GM12864 (cell line): ENCODE measurements at places on chromosomes 6 and 20.

DNA sequence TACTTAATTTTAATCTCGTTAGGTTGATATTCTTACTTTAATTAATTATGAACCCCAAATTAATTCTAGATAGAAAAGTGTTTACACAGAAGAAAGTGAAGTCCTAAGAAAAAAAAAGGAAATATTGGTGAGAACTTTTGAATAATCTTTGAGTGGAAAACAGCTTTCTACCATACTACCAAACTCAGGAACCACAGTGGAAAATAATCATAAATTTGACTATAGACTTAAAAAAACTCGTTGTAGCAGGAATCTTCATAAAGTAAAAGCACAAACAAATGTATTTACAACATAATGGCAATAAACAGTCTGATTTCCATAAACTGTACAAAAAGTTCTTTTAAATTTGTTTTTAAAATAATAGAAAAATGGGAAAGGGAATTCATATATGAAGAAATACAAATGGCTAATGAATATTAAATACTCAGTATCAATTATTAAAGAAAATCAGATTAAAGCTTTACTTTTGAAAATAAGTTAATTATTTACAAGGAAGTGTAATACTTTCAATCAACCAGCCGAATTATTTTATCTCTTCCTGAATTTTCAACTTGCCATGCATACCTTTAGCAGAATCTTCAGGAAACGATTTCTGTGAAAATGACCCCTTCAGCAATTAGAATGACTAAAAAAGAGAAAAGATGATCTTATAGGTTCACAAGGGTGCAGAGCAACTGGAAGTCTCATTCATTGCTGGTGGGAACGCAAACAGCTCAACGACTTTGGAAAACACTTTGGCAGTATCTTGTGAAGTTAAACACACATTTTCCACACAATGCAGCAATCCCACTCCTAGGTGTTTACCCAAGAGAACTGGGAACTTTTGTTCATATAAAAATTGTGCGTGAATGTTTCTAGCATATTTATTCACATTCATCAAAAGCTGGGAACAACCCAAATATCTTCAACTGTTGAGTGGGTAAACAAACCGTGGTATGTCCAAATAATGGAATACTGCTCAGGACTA is 38.5 kb upstream of the BMP6 start:
- no peak for DNase-seq

DNA sequence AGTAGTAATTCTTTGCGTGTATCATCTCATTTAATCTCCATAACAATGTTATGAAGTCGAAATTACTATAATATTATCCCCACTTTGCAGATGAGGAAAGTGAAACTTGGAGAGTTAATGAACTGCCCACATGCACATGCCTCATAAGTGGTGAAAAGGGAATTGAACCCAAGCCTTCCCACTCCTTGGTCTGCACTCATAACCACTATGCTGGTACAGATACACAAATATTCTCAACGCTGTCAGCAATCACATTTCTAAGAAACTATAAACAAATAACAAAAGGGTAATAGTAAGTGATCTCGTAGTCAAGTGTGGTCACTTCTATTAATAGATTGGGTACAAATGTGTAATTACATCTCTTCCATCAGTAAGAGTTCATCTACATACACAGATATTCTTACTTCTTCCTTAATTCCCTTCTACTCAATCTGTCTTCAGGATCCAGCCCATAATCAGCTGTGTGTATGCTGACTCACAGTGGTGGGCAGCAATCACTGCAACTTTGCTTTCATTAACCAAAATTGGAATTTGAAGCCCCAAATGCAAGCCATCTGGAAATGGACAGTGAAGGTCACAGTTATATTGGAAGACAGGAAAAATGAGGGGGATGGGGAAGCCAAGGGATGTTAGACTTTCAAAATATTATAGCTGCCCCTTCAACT is 6.6 kb downstream of the PRSS35 start:
- no peak for DNase-seq

DNA sequence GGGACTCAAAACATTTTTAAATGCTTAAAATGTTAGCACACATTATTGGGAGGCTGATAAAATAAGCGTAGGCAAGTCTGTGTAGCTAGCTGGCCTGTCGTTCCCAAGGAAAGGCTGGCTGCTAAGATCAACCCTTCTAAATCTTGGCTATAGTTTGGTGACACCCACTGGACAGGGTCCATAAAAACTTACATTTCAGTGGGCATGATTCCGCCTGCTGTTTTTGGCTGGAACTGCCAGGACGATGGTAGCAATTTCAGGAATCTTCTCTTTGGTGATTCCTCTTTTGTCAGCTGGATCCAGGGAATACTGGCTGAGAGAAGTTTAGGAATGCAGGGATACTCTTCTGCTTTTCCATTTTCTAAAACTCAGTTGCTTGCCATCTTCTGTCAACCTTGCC is 162.2 kb downstream of the NKAIN2 start:
- no peak for DNase-seq

DNA sequence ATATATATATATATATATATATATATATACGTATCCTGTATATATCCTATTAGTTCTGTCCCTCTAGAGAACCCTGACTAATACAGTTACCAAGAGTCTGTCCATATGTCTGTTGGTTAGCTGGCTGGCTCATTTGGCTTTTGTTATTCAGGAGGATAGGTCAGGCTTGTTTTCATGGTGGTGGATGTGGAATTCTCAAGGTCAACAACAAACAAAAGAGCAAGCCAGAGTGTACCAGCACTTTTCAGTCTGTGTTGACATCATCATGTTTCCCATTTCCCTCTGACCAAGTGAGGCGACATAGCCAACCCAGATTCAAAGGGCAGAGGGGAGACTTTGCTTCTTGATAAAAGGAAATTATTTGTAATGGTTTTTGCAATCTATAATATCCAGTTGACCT is 88.5 kb upstream of the PTCHD4 start:
- DNase-seq: no peak

- no peak for DNase-seq
Observed at GRCh38 chr20:21677781-21678180, 27.7 kb upstream of the PAX1 start.

- DNase-seq: peak; percentile 77
Observed at GRCh38 chr6:109373762-109374161, 8.5 kb downstream of the CD164 start.

DNA sequence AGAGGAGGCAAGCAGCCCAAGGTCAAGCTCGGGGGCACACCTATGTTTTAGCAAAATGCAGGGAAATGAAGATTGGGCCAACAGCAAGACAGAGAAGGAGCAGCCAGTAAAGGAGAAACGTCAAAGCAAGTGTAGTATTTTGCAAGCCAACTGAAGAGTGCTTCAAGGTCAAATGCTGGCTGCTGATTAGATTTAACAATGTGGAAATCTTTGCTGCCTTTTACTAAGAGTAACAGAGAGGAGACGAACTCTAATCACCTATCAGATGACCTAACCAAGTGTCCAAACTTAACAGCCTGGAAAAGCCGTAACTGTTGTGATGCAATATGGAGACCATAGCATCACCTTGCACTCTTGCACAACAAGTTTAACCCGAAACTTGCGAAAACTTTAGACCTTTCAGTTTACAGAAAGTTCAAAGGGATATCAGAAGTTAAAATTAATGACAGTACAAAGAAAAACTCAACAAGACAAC is 30.4 kb downstream of the AKIRIN2 start:
- DNase-seq: no peak

GRCh38 chr20:3696745-3697587 is 15.2 kb upstream of the ADAM33 start:
- DNase-seq: no peak

GRCh38 chr20:37911261-37911660 is 8.3 kb downstream of the VSTM2L start:
- DNase-seq: no peak

- no peak for DNase-seq
Observed at GRCh38 chr6:42125663-42126062, 16.8 kb downstream of the C6orf132 start.

DNA sequence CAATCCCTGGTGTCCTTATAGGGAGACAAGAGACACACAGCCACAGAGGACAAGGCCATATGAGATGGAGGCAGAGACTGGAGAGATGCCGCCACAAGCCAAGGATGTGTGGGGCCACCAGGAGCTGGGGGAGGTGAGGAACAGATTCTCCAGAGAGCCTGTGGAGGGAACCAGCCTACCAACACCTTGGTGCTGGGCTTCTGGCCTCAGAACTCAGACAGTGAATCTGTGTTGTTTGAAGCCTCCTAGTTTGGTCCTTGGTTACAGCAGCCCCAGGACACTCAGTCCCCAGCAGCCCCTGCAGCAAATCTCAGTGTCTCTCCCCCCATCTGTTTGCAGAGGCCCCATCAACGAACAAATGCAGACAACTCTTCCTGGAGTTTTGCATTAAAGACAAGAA is 73.2 kb upstream of the BHLHE23 start:
- no peak for DNase-seq

GRCh38 chr20:23128461-23129125 is 42.5 kb upstream of the CD93 start:
- DNase-seq: no peak

DNA sequence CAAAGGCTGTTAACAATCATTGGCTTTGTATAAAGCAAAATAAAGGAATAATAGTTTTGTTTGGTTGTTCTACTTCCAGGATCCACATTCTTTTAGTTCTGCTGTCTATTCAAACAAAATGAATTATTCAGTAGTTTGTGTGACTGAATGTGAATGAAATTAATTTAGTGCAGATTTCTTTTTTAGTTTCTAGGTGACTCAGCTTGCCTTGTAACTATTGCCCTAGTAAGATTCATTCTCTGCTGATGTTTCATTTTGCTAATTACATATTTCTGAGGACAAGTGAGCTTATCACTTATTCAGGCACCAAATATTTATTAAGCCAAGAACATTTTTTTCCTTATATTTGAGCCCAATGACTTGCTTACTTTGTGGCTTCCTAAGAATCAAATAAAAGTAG is 46.5 kb upstream of the RIPOR2 start:
- DNase-seq: no peak

DNA sequence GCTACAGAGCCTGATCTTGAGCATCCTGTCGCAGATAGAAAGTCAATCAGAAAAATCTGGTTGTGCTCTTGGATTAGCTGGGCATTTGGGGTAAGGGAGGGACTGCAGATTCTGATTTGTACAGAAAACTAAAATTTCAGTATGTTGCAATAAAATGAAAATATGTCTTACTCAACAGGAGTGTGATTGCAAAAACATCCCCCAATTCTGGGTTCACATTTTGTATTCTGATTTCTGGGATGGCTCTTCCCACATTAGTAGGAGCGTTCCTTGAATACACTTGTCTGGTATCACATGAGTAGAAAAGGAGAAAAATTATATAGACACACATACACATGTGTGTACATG is 40.5 kb downstream of the PANK2 start:
- DNase-seq: no peak

- DNase-seq: no peak
Observed at GRCh38 chr6:131167773-131168172, 32.5 kb downstream of the AKAP7 start.

DNA sequence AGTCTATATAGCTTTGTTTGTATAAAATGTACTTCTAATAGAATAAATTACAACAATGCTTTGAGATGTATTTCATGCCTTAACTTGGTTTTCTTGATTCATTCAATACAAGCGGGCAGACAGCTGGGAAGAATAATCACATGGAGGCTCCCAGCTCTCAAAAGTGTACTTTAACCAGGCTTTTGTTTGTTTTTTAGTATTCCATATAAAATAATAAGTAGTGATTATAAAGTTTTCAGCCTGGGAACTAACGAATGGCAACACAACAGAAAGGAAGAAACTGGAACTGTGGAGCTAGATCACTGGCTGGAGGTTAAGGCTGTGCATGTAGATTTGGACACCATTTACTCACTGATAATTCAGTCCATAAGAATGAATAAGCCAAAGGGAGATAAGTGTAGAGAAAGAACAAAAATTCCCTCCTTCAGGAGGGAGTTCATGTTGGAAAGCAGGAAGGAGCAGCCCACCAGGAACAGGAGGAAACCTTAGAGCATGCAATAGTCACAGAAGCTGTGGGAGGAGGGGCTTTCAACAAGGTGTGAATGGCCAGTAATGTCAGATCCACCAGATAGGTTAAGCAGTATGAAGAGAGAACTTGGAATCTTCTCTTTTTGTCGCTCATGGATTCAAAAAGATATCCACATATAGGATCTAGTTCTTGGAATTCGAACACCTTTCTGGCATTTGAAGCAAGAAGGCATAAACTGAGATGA is 41.2 kb upstream of the SLC35D3 start:
- no peak for DNase-seq

DNA sequence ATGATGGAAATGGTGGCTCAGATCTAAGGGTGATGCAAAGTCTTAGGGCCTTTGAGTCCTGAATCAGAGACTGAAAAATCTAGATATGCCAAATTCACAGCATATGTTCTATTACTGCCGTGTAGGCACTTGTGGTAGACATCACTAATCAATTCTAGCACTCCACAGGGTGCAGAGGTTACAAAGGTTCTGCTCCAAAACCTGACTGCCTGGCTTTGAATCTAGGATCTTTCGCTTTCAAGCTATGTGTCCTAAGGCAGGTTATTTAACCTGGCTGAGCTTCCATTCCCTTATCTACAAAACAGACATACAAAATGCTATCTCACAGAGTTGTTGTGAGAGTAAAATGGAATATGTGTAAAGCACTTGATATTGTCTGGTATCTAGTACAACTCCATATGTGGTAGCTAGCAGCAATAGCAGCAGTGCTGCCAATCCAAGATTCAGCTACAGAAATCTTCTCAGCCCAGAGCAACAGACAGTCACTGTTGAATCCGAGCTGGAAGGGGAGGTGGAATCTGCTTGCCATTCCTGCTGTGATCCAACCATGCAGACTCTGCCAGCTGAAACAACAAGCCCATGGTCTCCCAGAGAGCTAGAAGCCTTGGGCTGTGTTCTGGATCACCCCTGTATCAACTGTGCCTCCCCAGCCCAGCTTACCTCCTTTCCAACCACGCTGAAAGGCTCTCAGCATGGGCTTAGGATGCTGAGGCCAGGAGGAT is 206.9 kb downstream of the TFAP2C start:
- no peak for DNase-seq

DNA sequence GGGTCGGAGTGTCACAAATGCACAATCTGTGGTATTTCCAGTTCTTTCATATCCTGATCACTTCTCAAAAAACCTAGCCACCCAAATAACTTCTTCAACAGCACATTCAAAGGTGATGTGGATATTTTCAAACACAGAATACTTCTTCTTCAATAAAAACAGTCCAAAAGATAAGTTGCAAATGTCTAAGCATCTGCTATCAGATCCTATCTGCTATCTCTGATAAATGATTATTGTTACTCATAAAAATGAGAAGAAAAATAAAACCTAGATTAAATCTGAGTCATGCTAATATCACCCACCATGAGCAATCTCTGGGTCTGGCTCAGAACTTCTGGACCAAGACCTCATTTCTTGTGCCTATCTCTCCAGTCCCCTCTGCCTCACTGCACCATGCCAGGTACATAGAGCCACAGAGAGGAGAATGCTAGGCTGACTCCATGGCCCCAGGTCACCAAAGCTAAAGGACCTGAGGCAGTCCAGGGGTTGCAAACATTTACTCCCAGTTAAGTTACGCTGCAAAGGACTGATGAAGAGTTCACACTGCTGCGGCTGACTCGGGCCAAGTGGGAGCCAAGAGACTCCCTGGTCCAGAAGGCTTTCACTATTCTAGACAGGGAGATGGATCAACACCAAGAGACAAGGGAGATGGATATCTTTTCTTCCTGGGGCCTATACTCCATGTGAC is 101.4 kb downstream of the KIF13A start:
- DNase-seq: no peak

GRCh38 chr6:118468682-118469465 is 79.2 kb upstream of the PLN start:
- no peak for DNase-seq

GRCh38 chr6:25202504-25202903 is 76.7 kb upstream of the CARMIL1 start:
- no peak for DNase-seq

- DNase-seq: no peak
Observed at GRCh38 chr6:154504865-154505449, 5.5 kb downstream of the CNKSR3 start.

GRCh38 chr6:28537065-28537464 is 11.4 kb downstream of the GPX5 start:
- DNase-seq: no peak
